ENCODE measurements at places on chromosomes 5 and 9.
A peak's percentile ranks its signal among the peaks of the same experiment; 100 is the strongest.

DNA sequence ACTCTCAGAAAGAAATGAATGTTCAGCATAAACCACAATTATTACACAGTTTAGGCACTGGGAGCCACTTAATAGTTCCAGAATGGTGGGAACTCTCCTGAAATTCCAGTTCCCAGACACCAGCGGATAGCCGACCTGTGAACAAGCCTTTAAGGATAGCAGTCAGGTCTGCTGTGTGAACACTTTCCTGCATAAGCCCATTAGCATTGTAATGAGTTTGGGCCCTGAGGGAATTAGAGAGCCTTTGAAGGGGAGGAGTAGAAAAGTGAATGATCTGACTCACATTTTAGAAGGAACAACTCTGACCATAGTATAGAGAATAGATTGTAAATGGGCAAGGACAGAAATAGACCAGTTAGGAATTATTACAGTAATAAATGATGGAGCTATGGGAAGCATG lies 189.1 kb downstream of the ADGRV1 start:
- no peak for DNase-seq

GRCh38 chr9:82923092-82923911 lies 139.6 kb downstream of the RASEF start:
- DNase-seq, result peak; percentile 78

GRCh38 chr5:175443514-175444059 lies 395 bp downstream of the DRD1 start:
- DNase-seq, result no peak

DNA sequence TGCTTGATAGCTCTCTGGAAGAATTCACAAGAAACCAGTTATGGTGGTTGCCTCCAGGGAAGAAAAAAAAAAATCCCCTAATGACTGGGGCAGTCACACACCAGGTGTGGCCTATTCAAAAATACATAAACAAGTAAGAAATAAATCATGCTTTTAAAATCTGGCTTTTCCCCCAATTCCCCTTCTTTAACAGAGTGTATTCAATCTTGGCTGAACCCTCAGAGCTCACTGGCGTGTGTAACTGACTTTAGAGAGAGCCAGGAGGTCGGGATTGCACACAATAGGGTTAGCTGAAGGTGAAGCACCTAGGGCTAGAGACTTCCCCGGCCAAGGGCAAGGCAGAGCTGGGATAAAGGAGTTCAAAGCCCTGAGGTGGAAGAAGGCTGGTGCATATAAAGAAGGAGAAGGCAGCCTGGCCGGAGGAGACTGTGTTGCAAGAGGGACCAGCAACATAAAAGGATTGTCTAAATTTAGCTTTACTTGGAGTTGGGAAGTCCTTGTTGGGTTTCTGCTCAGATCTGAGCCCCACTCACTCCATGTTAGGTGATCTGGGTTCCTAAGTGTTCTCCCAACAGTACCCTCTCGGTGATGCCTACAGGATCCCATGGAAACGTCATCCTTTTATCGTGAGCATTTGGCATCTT lies 19.7 kb downstream of the FNBP1 start:
- DNase-seq, result no peak

DNA sequence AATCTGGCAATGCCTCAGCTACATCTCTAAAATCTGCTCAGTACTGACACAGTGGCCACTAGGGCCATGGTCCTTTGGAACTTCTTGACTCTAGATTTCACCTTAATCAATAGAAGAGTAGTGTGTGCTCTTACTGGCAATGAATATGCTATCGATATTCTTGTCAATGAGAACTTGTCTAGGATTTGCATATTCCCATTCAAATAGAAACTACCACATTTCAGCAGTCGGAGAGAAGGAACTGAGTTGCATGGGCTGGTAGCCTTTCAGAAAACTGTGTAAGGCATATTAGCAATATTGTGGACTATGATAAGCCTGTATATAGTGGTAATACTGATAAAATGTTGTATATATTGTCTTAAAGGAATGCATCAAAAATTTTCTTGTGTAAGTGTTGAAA lies 45.3 kb upstream of the NAA35 start:
- no peak for DNase-seq

- DNase-seq, result no peak
These were observed 20.6 kb upstream of the CRB2 start for GRCh38 chr9:123335193-123335985.

DNA sequence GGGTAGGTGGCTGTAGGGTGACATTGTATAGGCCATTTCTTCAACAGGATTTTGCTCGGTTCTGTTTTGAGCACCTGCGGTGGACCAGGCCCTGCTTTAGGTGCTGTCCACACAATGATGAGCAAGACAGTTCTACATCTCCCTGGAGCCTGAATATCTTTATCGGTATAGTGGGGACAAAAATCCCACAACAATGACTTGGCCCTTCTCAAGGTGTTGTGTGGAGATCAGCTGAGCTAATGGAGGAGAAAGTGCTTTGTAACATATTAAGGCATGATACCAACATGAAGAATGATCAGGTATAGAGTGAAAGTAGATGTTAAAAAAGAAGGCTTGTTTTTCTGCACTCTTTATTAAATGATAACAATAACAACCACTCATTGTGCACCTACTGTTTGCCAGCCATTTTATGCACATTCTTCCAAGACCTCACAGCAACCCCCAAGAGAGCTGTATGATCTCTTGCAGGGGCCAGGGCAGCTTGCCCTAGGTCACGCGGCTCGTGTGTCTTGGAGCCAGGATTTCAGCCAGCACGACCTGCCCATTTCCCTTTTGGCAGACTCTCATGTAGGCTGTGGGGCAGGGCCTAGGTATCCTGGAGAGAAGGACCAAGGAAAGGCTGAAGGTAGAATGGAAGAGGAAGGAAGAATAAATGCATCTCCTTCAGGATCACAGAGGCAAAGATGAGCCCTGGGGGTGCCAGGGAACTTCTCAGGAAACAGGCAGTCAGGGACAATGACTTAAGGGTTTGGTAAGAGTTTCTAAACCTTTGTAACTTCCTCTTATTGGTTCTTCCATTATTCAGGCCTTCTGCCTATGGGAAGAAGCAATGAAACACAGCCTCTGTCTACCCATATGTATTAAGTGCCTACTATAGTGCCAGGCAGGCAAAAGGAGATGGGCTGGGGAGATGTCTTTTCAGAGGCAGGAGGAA lies 50.0 kb upstream of the PPARGC1B start:
- no peak for DNase-seq

DNA sequence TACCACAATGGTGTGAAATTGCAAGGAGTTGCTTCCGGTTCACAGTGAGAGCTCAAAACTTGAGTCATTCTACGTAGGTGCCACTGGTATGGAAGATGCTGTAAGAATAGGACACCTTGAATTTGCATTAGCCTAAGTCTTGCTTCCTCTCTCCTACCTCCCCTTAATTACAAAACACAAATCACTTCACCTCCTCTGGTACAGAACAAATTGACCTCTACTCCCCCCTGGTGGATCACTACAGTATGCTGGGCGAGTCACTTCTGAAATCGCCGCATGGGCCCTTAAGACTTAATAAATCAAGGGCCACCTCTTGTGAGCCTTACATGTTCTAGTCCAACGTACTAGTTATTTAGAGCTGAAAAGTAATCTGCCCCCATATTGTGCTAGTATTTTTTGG lies 145.3 kb upstream of the SMARCA2 start:
- peak; percentile 40 for DNase-seq

DNA sequence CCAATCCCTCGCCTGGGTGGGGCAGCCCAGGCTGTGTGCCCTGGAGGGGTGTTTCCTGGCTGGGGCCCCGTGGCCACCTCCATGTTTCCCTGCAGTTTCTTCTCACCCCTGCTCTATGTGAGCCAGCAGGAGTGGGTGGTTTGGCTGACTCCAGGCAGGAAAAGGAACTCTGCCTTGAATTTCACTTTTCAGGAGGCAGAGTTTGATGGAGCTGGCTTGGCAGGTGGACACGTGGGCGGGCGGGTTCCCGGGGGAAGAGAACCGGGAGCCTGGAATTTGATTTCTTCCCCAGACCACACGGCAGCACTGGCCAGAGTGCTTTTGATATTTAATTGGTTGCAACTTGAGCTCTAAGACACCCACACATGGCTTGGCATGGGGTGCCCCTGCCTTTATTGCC lies 119.8 kb upstream of the PANK3 start:
- no peak for DNase-seq

DNA sequence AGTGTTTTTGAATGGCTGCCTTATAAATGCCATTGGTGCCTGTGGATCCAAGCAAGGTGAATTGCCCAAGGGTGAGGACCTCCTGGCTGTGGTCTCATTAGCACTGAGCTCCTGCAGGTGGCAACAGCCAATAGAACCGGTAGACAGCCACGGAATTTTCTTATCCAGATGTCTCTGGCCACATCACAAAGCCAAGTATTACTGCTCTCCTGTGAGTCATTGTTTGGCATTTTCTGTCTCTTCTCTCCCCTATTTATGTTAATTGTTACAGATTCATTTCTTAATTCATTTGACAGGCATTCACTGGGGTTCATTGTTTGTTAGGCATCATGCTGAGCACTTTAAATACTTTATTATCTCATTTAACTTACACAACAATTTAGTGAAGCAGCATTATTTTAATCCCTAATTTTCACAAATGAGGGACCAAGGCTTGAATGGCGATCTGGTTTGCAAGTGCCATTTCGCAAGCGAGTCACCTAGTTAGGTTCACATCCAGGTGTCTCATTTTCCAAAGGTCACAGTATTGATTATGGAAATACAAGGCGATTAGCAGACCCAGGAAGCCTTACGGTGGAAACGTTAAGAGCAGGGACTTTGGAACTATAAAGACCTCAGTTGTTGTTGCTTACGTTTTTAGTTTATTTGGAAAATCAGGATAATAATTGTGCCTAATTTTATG lies 58.2 kb upstream of the DPYSL3 start:
- peak; percentile 30 for DNase-seq

DNA sequence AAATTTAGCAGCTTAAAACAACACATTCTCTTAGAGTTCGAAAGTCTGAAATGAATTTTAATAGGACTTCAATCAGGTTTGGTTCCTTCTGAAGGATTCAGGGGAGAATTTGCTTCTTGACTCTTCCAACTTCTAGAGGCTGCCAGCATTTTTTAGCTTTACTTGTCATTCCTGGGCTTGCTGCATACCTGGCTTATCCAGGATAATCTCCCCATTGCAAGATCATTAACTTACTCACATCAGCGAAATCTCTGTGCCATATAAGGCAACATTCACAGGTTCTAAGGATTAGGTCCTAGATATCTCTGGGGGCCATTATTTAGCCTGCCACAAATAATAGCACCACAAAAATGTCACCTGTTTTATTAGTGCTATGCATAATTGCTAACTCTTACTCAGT lies 46.2 kb upstream of the PCSK5 start:
- no peak for DNase-seq

- DNase-seq, result no peak
These were observed 144.7 kb downstream of the RGS3 start for GRCh38 chr9:113608082-113608685.
